Activated CD4-positive, alpha-beta T cell treated with anti-CD3 and anti-CD28 coated beads for 36 hours (primary cell): ENCODE measurements at places on chromosomes 2 and 18. TPM values are rescaled to one million over a fixed set of nuclear protein-coding genes. Genes with fewer than 3 reads are reported as not detected.

DNA sequence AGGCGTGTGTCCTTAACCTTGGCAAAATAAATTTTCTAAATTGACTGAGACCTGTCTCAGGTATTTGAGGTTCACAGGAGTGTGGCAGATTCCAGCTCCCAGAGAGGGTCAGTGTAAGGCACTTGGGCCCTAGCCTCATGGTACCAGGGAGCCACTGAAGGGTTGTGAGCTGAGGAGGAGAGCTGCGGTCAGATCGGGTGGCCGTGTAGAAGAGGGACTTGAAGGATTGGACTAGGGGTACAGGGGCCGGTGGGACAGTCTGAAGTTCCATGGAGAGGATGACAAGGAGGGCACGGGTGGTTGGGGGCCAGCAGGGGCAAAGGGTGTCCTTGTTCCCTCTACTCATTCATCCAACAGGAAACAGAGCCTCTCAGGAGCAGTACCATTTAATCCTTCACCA is 327.0 kb upstream of the HS6ST1 start:
- DNase-seq: no peak

- no peak for DNase-seq
These were observed 546.6 kb upstream of the CHAC2 start for GRCh38 chr2:53220969-53221368.

DNA sequence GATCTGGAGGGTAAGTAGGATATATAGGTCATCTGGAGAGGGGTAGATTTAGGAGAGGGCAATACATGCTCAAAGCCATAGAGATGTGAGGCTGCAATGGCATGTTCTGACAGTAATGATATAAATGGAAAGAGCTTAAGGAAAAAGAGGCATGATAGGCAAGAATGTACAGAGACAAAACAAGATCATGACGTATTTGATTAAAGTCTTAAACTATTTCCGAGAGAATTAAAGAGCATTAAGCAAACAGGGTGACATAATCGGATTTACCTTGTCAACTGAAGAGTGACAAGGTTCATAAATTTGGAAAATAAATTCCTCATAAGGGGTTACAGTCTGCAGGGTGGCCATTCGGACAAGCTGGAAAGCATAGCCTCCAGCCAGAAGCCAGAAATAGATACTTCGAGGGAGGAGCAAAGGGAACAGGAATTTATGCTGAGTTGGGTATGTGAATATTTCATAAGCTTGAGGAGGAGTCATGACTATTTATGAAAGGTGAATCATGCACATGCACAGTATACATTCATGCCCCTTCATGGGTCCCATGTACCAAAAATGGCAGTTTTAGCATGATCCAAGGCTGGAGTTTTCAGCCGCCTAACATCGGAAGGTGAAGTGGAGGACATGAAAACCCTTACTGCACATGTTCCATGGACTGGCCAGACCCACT is 396.2 kb upstream of the VWC2L start:
- DNase-seq: no peak

DNA sequence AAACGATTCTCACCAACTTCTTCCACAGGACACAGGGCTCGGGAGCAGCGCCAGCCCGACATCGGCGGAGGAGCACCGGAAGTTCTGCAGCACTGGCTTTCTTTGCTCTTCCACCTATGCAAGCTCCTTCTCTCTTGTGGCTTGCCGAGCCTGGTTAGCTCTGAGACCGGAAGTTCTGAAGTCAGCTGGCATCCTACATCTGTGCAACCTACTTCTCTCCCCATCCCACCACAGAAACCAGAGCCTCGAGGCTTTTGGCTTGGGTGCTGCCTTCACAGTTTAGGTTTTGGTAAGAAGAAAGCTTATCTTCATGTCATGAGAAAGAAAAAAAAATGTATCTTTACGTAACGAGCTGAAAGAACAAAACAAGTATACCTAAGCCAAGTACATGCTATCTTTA is 111.7 kb downstream of the ANKRD44 start:
- peak; percentile 93 for DNase-seq

GRCh38 chr18:12334366-12334808 is 26.3 kb downstream of the TUBB6 start:
- DNase-seq: no peak

GRCh38 chr2:143564419-143564818 is 435.2 kb downstream of the ARHGAP15 start:
- DNase-seq: no peak

- DNase-seq: no peak
These were observed 73.6 kb downstream of the SPATS2L start for GRCh38 chr2:200380091-200380561.

DNA sequence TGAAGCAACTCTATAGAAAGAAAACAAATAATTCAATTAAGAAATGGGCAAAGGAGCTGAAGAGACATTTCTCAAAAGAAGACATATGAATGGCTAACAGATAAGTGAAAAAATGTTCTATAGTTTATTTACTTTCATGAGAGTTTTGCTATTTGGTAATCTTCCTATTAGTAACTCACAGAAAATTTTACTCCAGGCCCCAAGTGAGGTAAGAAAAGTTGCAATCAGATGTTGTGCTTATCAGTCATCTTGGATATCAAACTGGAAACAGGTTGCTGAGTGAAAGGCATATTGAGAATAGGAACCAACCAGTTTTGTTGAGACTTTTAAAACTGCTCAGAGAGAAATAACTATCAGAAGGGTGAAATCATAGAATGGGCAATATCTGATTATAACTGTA is 1179.0 kb upstream of the ACVR2A start:
- DNase-seq: no peak

- DNase-seq: no peak
These were observed 59.4 kb downstream of the AGAP1 start for GRCh38 chr2:235553291-235553690.

GRCh38 chr2:129752686-129753085 is 226.8 kb upstream of the RAB6C start:
- DNase-seq: no peak

DNA sequence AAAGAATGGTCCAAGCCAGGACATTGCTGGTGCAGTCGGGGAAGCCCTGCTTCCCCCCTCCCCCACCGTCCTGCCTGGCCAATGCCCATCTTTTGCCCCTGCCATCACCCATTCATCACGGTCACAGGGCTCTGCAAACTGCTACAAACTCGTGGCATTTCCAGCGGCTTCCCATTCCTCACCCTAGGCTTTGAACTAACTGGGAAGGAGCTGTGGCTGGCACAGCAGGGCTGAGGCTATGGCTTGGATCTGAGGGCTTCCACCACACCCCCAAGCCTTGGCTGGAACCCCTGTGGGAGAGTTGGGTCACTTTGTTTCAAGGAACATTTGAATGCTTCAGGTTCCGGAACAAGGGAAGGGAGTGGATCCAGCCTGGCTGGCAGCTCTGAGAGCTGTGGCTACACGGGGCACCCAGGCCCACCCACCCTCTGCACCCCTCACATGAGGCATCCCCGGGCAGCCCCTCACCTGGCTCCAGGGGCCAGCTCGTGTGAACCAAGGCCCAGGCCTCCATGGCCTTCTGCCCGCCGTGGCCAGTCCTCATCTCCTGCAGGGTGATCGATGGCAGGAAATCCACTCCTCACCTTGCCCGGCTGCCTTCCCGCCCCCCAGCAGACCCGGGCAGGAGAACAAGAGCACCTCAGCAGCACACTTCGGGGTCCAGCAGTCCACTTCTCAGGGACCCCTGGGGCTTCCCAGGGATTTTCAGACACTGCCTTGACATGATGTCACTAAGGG is 58.8 kb upstream of the OTOS start:
- DNase-seq: no peak

- no peak for DNase-seq
These were observed 464.3 kb downstream of the NBAS start for GRCh38 chr2:15096873-15097272.

Gene FASTKD1
- 39.7 TPM for total RNA-seq

Gene NAT8
- not detected for total RNA-seq

Gene ABCG8
- not detected for total RNA-seq
